ENCODE measurements at places on chromosomes 11 and 22.

- no peak for DNase-seq
These were observed 91.5 kb downstream of the ABTB2 start for GRCh38 chr11:34266090-34266912.

DNA sequence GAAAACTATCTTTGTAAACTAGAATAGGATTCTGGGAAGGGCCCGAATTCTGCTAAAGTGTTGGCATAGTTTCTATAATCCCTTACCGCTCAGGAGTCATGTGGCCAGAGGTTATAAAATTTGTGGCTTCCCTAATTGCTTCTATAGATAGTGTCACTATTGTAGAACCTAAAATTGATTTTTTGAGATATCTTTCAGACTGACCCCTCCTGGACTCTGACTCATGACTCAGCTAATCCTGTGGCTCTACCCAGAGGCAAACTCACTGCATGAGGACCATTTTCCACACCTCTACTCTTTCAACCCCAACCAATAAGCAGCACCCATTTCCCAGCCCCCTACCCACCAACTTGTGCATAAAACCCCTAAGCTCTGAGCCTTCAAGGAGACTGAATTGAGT lies 61.8 kb upstream of the PRSS23 start:
- DNase-seq, result no peak

DNA sequence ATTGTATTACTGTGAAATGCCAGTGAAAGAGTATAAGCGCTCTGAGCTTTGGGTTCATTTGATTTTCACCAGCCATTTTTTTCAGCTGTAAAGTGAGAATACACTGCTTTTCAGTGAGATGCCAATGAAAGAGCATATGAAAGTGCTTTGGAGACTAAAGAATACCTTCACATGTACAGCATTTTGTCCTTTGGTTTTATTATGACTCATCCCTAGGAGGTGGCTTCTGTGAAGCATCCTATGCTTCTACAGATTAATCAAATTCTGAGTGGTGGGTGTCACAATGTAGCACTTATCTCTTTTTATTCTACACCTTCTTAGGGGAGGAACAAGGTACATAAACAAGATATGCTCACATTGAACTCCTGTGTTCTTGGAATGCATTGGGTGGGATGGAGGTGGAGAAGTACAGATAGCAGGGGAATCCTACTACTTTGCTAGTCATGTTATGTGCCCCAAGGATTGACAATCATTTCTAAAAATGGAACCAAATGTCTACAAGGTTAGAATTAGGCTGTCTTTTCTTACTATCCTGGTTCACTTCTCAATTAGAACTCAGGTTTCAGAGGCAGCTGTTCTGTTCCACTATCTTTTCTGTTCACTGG lies 18.7 kb downstream of the TRIM44 start:
- no peak for DNase-seq

DNA sequence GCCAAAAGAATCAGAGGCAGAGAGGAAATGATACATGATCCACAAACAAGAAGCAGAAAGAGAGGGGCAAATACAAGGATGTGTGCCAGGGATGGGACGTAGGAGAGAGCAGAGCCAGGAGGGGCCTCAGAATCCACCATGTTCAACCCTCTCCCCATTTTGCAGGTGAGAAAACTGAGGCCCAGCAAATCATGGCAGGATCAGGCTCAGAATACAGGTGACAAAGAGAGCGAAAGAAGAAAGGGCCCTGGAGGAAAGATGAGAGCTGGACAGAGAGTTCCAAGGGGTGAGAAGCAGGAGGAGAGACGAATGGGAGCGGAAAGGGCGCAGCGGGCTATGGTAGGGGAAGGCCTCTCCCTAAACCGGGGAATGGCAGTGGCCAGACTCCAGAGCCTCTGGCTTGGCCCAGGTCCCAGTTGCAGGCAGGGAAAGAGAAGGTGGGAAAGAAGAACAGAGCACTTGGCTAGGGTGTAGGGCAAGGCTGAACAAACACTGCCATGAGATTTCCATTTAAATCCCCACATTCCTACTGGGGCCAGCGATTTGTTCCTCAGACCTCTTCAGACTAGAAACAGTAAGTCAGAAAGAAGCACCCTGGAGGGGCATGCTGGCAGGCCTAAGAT lies 44.4 kb upstream of the TSKU start:
- DNase-seq, result no peak

- no peak for DNase-seq
These were observed 107.7 kb downstream of the CTTN start for GRCh38 chr11:70505761-70506657.

DNA sequence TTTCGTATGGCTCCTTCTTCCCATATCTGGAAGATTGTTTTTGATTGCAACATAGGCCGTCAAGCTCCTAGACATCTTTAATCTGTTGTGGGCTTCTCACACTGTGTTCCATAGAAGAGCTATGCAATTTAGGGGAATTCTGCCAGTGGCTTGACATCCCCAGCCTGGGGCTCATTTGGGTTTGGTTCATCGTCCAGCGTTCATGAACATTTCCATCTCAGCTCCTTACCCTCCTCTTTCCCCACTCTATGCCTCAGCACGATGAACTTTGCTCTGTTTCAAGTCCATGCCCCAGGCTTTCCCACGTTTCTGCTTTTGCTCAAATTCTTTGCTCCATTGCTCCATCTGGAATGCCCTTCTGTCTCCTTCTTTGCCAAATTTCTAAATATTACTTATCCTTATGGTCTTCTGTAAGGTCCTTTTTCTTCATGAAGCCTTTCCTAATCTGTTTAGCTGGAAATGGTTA lies 26.1 kb upstream of the CLMP start:
- no peak for DNase-seq

- no peak for DNase-seq
These were observed at the start of gene GRAP2 for GRCh38 chr22:39900306-39901227. Gene GRAP2 (plus strand): TSS chr22:39901084. CDS start chr22:39947107, 46,023 bp downstream.

- no peak for DNase-seq
These were observed 17.8 kb downstream of the AP1B1 start for GRCh38 chr22:29370537-29370936.

GRCh38 chr11:61125310-61125684 lies 23.0 kb downstream of the CD5 start:
- no peak for DNase-seq

DNA sequence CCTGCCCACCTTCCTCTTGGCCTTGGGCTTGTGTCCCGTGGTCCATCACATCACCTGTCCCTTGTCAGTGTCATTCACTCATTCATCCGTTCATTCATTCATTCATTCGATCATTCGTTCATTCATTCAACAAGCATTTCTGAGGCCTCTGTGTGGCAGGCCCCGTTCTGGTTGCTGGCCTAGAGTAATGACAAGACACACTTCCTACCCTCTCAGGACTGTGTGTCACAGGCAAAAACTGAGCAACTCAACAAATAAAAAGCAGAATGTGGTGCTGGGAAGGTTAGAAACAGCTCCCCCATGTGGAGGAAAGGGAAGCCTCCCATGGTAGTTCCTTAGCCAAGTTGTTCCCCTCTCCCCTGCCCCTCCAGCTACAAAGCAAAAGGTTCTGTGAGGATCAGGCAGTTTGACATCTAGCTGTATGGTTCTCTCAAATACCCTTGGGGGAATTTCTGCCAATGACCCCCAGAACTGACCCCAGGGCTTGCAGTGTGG lies 1.6 kb upstream of the OMP start:
- DNase-seq, result no peak

DNA sequence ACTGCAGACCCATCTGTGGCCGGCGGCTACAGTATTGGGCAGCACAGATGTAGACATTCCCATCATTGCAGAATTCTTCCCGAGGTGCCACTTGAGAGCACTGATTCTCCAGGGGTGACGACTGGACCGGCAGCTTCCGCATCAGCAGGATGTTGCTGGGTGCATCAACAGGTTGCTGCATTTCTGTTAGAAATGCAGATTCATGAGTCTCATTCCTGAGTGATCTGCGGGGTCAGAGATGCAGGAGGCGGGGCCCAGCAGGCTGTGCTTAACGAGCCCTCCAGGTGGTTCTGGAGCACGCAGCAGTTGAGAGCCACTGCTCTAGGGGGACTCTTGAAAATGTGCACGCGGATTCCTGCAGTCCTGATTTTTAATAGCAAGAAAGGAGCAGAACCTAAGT lies 321.8 kb downstream of the TBC1D22A start:
- peak; percentile 1 for DNase-seq

GRCh38 chr22:39646398-39647063 lies 76.0 kb downstream of the CACNA1I start:
- DNase-seq, result no peak

DNA sequence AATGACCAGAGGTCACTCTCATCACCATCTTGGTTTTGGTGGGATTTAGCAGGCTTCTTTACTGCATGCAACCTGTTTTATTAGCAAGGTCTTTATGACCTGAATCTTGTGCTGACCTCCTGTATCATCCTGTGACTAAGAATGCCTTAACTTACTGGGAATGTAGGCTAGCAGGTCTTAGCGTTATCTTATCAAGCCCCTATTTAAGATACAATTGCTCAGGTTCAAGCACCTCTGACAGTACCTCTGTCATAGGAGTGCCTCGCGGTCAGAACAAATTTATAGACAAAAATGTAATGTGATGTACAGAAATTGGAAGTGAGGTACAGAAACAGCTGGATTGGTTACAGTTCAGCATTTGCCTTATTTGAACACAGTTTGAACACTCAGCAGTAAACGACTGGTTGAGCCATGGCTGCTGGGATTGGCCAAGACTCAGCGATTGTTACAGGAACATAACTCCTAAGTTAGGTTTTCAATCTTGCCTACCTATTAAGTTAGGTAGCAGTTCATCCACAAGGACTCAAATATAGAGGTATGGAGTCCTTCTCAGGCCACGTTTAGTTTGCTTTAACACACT lies 16.1 kb upstream of the TMEM123 start:
- DNase-seq, result no peak

GRCh38 chr11:20010156-20010850 lies 150.0 kb downstream of the DBX1 start:
- DNase-seq, result peak; percentile 48

DNA sequence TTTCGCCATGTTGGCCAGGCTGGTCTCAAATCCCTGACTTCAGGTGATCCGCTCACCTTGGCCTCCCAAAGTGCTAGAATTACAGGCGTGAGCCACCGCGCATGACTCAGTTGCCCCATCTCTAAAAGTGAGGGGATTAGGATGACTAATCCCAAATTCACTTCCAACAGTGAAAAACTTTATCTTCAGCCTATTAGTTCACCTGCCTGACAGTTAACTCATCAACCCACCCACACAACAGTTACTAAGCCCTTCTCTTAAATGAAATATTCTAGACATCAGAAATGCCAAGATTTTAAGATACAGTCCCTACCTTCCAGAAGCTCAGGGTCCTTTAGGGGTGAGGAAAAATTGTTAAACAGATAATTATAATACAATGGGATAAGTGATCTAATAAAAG lies 2.0 kb upstream of the ANKRD42 start:
- DNase-seq, result no peak

- DNase-seq, result no peak
These were observed 8.8 kb downstream of the ZBED4 start for GRCh38 chr22:49862496-49862776.

DNA sequence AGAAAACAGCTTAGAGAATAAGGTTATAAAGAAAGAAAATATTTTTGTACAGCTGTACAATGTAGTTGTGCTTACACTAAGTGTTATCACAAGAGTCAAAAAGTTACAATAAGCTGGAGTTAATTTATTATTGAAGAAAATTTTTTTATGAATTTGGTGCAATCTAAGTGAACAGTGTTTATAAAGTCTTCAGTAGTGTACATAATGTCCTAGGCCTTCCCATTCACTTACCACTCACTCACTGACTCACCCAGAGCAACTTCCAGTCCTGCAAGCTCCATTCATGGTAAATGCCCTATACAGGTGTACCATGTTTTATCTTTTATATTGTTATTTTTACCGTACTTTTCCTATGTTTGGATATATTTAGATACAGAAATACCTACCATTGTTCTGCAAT lies 34.7 kb downstream of the GDPD4 start:
- no peak for DNase-seq

DNA sequence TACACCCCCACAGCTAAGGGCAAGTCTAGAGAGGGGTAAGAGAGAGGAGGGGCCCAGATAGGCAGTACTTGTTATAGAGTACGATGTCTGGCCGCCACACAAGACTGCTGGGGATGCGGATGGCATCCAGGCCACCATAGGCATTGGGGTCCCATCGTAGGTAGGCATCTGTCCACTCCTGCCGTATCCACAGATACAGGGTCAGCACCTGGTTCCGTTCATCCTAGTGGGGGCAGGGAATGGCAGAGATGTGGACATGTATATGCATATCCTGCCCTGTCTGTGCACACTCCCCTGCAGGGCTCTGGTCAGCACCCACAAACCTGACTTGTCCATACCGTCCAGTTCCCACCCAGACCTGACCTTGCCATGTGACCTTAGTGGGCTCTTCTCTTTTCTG lies 2.1 kb downstream of the CHRNA10 start:
- no peak for DNase-seq

- no peak for DNase-seq
These were observed 3.5 kb downstream of the C11orf21 start for GRCh38 chr11:2298131-2298794.

DNA sequence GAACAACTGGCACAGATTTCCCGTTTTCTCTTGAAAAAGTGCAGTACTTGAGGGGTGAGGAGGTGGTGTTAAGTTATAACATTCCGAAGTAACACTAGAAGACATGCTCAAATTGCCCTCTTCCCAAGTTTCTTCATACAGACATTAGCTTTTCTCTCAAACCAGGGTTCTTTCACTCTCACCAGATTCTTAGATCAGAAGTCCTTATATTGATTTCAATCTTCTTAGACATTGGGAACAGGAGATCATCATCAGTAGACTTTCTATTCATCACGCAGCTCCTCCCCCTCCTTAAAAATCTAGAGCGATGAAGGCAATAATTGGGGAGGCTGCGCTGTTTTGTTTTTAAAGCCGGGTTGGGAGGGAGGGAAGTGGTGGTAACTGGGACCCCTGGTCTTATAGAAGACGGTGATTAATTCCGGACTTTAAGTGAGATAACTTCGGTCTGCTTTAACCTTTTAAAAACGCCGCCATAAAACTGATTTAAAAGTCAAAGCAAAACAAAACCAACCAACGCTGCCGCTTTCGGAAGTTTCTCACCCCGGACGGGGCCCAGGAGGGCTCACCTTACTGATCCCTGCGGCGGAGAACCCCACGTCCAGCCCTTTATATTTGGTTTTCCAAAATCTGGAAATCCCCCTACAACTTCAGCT lies 665 bp downstream of the USP28 start:
- DNase-seq, result peak; percentile 79

DNA sequence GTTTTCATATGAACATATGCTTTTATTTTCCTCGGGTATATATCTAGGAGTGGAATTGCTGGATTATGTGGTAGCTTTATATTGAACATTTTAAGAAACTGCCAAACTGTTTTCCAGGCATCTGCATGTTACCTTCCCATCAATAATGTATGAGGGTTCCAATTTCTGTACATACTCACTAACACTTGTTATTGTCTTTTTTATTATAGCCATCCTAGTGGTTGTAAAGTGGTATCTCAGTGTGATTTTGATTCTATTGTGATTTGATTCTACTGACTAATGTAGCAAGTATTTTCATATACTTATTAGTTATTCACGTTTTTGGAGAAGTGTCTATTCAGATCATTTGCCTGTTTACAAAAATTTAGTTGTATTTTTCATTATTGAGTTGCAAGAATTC lies 2.0 kb downstream of the ANO5 start:
- peak; percentile 22 for DNase-seq

- DNase-seq, result no peak
These were observed 1.5 kb downstream of the ZPR1 start for GRCh38 chr11:116786326-116786725.

All from NCI-H1417 (cell line).